GOT3 (cell line): ENCODE measurements at places on chromosomes 6 and 20.
A peak's percentile ranks its signal among the peaks of the same experiment; 100 is the strongest.

DNA sequence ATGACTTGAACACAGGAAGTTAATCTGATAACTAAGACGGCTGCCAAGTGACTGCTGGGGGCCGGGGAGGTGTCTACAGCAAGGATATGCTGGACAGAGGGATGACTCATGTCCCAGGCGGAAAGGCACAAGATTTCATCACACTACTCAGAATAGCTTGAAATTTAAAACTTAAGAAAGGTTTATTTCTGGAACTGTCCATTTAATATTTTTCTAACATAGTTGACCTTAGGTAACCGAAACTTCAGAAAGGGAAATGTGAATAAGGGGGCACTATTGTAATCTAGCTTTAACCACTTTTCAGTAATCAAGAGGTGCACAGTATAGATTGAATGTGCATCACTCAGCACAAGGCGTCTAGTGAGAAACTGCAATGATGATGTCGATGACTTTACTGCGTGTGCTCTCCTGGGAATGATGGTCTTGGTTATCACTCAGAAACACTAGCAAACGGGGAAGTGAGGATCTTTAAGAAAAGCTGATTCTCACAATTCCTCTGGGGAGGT is 171.5 kb downstream of the QKI start:
- no peak for DNase-seq

GRCh38 chr6:54291738-54292137 is 16.5 kb upstream of the TINAG start:
- DNase-seq, result no peak

- no peak for DNase-seq
Measured at GRCh38 chr6:29567991-29568390, 8.5 kb upstream of the UBD start.

DNA sequence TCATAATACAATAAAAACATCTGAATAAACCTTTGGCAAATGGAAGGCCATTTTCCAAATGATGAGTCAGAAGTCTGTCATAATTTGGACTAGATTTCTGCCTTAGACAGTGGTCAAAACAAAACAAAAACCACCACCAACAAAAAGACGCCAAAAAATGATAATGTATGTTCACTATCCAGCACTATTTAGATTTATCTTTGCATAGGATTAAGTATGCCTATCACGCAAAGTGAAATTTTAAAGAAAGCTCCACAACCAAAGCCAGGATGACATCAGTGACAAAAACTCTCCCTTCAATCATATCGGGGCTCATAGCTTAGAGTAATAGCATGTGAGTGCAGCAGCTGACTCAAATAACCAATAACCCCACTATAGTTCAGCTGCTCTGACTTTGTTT is 201.9 kb downstream of the MOXD1 start:
- DNase-seq, result no peak

DNA sequence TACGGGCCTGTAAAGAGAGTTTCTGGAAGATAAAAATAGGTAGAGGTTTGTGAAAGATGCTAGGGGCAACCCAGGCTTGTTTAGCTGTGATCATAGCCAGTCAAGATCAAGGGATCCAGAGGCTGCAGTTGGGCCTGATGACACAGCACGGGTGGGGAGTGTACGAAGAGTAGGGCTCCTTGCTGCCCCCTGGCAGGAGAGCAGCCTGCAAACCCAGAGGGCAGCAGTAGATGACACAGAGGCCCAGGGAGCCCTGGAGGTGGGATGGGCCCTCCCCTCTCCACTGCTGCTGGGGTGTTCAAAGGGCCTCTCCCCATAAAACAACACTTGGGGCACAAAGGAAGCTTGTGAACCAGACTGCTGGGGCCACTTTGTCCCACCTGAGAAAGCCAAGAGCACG is 47.2 kb downstream of the VEGFA start:
- peak; percentile 24 for DNase-seq

GRCh38 chr6:6866656-6867403 is 240.9 kb upstream of the RREB1 start:
- no peak for DNase-seq

- DNase-seq, result no peak
Measured at GRCh38 chr6:130033949-130034348, 15.6 kb downstream of the L3MBTL3 start.

- DNase-seq, result no peak
Measured at GRCh38 chr6:125193208-125193607, 39.6 kb downstream of the TPD52L1 start.

- DNase-seq, result no peak
Measured at GRCh38 chr6:42392833-42393232, 58.9 kb downstream of the TRERF1 start.

GRCh38 chr6:53161481-53162009 is 12.9 kb upstream of the GCM1 start:
- no peak for DNase-seq

- no peak for DNase-seq
Measured at GRCh38 chr6:37972994-37973757, 153.6 kb downstream of the ZFAND3 start.

DNA sequence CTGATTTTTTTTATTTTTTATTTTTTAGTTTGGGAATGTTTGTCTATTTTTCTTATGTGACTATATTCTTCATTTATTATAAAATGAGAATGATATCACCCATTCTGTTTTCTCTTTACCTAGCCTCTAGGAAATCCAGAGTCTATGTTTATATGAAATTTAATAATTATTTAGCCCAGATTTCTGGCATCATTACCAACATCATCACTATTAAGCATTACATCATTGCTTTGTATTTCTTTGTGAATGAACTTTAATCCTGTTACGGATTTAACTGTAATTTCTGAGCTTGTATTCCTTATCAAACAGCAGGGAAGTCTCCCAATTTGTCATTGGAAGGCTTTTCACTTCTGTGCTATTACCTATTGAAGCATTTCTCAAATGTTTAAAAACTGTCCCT is 72.7 kb upstream of the NOX3 start:
- DNase-seq, result no peak

DNA sequence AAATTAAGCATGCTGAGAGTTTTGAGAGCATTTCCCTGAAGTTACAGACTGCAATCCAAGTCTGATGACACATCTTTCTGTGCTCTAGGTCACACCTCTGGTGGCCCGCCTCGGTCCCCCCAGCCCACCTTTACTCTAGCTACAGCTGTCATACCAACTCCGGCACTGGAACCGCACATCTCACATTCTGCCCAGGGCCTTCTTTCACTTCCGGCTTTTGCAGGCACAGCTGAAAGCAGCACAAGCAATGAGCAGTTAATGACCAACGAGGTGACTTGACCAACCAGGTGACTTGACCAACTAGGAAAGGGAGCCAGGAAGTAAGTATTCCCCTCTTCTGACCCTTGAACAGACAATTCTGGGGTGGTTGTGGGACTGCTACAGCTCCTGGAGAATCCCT is 88.6 kb upstream of the MOCS1 start:
- no peak for DNase-seq

DNA sequence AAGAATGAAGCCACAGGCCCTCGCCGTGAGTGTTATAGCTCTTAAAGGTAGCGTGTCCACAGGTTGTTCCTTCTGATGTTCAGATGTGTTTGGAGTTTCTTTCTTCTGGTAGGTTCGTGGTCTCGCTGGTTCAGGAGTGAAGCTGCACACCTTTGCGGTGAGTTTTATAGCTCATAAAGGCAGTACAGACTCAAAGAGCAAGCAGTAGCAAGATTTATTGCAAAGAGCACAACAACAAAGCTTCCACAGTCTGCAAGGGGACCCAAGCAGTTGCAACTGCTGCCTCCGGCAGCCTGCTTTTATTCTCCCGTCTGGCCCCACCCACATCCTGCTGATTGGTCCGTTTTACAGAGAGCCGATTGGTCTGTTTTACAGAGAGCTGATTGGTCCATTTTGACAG is 5.2 kb downstream of the HIVEP1 start:
- DNase-seq, result no peak

DNA sequence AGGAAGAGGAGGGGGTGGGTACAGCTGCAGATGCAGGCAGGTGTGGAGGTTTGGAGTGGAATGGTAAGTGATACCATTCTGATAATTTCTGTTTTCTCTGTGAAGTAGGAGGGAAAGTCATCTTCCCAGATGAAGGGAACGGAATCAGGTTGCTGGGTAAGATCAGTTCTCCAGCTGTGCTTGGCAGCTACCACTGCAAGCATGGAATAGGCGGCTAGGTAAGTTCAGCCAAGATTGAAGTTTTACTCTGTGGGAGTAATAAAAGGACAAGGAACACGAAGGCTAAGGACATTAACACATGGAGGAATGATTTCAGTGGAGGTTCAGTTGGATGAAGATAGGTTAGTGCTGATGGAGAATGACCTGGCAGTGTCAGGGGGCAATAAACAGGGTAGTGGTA is 128.3 kb downstream of the CARMIL1 start:
- DNase-seq, result no peak

DNA sequence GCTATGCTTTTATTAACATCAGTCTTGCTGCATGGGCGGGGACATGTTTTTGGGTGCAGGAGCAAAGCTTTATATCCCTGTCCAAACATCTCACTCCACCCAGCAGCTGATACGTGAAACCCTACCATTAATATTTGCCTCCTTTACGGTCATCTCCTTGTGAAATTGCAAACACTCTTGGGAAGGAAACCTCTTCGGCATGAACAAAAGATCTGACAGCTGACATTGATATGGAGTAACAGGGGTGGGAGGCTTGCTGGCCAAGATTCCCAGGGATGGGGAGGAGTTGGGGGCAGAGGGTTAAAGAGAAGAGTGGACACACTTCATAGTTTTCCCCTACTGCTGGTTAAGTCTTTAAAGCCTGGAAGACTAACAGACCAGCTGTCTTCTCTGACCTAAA is 22.2 kb upstream of the VEGFA start:
- no peak for DNase-seq

DNA sequence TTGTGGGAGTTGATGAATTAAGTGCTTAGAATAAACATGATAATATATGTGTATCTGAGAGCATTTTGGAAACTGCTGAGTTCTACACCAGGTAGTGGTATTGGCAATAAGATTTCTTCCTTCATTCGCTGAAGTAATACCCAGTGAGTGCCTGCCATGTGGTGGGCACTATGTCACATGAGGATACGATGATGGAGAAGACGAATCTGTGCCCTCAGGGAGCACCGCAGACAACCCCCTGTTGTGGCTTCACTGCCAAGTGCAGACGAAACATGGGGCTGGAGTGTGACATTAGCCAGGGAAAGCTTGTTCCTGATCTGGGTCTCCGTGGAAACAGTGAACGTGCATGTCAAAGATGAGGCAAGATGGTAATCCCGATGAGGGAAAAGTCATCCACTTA is 7.9 kb downstream of the ZNF76 start:
- no peak for DNase-seq

DNA sequence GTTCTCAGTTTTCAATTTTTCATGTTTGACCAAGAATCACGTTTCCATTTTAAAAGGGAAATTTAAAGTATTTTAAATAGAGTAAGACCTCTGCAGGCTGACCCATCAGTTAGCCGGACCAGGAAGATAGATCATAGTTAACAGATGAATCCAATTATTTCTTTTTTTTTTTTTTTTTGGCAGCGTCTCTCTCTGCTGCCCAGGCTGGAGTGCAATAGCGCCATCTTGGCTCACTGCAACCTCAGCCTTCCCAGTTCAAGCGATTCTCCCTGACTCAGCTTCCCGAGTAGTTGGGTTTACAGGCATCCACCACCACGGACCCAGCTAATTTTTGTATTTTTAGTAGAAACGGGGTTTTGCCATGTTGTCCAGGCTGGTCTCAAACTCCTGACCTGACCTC is 256.7 kb upstream of the CNR1 start:
- DNase-seq, result no peak

DNA sequence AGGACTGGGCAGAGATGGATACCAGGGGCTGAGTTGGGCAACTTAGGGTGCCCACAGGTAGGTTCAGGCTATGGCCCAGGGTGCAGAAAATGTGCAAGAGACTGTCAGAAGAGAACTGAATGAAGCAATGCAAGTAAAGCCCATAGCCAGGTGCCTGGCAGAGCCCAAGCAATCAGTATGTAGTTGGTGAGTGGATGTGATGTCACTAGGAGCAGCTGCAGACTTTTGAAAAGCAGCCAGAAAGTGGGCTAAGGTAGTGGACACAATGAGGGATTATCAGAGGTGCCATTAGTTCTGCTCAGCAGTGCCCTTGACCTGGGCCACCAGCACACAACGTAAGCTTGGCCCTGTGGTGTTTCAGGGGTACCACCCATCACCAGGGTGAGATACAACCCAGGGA is 135.3 kb downstream of the SOBP start:
- no peak for DNase-seq

DNA sequence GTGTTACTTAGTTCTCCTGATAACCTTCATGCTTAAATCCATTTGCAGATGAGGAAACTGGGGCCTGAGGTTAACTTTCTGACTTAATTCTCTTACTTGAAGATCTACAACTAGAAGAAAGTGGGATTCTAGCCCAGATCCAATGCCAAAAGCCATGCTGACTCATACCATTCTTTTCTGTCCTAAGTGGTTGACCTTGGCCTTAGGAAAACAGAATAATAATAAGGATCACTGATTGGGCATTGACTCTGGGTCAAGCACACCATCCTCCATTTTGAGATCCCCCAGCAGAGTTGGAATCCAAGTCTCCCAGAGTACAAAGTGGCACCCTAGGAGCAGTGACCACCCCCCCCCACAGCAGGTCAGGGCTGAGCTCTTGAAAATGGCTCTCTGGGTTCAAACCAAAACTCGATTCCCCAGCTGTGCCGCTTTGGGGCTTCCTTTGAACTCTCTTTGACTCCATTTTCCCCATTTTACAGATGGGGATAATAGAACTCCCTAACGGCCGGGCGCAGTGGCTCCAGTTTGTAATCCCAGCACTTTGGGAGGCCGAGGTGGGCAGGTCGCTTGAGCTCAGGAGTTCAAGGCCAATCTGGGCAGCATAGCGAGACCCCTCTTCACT is 12.8 kb upstream of the ZNF217 start:
- DNase-seq, result no peak

DNA sequence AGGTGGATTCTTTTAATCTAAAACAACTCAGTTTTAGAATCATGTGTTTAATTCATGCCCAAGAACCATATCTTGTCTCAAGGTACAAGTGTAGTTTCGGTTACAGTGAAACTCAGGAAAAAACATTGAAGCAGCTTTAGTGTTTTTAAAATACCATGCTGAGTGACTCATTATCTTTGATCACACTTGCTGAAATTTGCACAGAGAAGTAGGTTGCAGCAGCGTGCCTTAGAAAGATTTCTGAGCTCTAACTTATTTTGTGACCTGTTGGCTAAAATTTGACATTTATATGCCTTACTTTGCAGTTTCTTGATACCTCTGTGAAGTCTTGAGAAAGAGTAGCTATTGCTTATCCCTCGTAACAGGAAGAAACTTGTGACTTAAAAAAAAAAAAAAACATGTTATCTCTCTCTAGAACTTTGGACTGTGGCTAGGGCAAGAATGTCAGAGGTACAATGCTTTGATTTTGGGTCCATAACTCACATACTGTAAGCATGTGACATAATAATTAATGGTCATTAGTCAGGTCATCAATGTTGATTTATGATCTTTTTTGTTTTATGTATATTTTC is 34.5 kb upstream of the FUCA2 start:
- DNase-seq, result no peak

- DNase-seq, result no peak
Measured at GRCh38 chr6:170023620-170024521, 267.0 kb downstream of the DLL1 start.

DNA sequence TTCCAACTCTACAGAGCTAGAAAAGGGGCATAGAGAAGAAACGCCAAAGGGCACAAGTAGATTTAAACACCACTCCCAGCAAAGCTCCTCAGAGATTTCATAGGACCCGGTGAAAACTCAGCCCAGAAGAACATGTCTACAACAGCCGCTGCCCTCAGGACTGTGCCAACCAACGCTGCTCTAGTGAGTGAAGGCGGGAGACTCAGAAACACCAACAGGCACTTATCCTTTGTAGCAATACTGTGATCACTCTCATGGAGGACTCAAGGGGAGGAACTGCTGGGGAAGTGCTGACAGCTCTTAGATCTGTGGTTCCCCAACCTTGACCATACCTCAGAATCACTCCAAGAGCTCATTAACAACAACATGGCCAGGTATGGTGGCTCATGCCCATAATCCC is 39.5 kb downstream of the STAU1 start:
- no peak for DNase-seq
